DMS 273 treated with DMSO at 0.1 percent for 48 hours (cell line): ENCODE measurements at places on chromosomes 13 and 19.

DNA sequence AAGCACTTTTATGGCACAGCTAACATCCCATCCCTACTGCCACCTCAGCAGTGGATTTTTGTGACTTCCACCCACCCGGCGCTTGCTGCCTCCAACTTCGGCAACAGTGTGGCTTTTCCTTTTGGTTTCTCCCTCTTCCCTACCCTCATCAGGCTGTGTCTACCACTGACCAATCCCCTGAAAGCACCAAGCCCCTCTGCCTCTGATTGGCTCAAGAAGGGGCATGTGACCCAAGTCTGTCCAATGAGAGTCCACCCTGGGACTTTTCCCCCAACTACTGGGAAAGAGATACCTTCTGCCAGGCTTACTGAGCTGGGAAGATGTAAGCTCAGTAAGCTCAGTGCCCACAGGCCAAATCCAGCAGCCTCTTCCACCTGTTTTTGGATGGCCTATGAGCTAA, 5.8 kb downstream of the SMIM7 start:
- DNase-seq, result no peak

DNA sequence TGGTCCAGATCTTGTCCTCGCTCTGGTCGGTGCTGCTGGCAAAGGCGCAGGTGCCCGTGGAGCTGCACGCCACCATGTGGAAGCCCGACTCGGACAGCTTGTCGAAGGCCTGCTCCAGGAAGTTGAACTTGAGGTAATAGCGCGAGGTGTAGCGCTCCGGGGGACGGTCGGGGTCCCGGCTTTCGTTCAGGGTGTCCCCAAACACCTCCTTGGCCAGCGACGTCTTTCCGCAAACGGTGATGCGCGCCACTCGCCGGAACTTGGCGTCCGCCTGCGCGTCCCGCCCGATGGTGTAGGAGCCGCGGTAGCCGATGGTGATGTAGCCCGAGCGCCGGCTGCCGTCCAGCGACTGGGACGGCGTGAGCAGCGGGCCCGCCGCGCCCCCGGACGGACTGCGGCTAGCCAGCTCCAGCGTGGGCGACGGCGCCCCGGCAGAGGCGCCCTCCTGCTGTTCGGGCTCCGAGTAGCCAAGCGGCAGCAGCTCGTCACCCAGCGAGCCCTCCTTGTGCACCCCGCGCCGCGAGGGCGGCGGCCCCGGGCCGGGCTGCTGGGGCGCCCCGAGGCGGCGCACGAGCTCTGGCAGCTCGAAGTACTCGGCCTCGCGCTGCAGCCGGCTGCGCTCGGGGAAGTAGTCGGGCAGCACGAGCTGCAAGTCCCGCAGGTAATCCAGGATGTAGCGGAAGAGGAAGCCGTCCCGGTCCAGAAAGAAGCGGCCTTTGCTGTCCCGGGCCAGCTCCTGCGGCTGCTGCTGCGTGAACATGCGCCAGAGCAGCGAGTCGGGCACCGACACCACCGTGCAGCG, 801 bp downstream of the KCTD12 start:
- DNase-seq, result no peak

- DNase-seq, result no peak
Observed at GRCh38 chr13:28413999-28414398, 80.9 kb downstream of the FLT1 start.

DNA sequence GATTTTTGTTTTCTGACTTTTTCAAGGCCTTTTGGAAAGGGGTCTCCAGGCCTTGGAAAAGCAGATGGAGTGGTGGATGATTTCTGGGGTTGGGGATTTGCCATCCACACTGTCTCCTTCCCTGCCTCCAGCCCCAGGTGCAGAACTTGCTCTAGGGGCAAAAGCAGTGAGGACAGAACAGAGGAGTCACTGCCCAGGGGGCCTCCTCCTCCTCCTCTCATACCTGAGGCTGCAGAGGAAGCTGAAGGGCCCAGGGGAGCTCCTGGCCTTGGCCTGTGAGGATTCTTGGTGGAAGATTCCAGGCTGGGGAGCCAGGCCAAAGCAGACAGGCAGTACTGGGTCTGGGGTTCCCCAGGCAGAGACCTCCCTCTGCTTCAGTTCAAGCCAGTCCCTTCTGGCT, 52.3 kb upstream of the URI1 start:
- no peak for DNase-seq

DNA sequence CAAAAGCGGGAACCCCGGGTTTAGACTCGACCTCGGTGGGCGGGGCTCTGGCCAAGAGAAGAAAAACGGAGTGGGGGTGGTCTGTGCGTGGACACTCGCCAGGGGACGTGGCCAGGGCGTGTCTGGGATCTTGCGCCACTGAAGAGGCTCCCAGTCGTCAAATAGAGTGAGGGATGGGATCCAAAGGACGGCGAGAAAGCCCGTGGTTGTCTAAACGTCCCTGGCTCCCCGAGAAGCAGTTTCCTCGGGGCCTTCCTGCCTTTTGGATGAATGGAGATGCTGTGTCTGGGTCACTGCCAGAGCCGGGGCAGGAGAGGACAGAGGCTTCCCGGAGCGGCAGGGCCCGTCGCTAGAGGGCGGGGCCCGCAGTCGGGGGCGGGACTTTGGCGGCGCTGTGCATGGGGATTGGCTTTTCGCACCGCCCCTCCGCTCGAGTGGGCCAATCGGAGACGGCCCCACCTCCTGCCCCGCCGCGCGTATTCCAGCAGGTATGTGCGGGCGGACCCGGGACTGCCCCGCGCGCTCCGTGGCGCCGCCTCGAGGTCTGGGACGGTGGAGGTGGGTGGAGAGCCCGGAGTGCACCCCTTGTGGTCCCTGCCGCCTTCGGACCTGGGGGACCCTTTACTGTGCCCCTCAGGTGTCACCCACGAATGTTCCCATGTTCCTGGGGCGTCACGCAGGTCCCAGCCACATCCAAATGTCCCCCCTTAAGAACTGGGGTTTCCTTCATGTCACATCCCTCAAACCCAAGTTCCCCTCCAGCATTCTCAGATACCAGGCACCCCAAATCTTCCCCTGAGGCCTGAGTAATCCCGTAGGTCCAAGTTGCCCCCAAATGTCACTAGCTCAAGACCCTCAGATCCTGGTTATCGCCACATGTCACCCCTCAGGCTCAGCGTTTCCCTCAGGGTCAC, 38.3 kb downstream of the ZSWIM4 start:
- DNase-seq, result peak; percentile 82

GRCh38 chr19:50318438-50318837, 10.7 kb downstream of the KCNC3 start:
- no peak for DNase-seq

DNA sequence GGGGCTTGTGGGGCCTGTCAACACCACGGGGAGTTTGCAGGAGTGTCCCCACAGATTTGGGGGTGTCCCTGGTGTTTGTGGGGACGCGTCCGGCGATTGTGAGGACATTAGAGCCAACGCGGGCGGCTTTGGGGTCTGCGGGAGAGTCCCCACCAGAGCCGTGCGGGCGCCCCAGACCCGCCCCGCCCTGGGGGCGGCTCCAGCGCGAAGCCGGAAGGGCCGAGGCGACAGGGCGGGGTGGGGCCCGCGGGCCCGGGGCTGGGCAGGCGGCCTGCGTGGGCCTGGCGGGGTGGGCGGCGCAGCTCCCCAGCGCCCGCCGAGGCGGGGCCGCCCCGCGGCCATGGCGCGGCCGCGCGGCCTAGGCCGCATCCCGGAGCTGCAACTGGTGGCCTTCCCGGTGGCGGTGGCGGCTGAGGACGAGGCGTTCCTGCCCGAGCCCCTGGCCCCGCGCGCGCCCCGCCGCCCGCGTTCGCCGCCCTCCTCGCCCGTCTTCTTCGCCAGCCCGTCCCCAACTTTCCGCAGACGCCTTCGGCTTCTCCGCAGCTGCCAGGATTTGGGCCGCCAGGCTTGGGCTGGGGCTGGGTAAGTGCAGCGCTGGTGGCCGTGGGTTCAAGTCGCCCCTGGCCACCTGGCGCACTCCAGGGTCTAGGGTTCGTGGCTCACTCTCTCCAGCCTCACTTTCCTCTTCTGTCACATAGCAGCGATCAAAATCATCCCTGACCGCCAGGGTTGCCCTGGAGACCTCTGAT, 10.3 kb downstream of the PDE4A start:
- no peak for DNase-seq

- no peak for DNase-seq
Observed at GRCh38 chr19:9705836-9706235, 30.9 kb upstream of the ZNF562 start.

GRCh38 chr19:40933025-40933424, 51.0 kb upstream of the CYP2A7 start:
- DNase-seq, result no peak

DNA sequence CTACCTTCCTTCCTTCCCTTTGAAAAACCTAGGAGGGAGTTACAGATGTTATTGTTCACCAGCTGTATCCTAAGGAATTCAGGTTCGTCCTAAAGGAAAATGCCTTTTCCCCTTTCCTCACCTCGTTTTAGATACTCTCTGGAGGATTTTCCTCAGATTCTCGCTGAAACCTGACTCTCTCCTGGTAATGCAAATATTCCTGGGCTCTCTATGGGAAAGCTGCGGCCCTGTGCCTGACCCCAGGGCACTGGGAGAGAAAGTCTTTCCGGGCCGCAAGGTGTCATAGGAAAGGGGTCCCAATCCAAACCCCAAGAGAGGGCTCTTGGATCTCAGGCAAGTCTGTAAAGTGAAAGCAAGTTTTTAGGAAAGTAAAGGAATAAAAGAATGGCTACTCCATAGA, 13.1 kb upstream of the OR1M1 start:
- no peak for DNase-seq

GRCh38 chr13:94701313-94702180, 10.8 kb downstream of the SOX21 start:
- no peak for DNase-seq

- no peak for DNase-seq
Observed at GRCh38 chr13:19155321-19155861, 26.2 kb downstream of the TUBA3C start.

DNA sequence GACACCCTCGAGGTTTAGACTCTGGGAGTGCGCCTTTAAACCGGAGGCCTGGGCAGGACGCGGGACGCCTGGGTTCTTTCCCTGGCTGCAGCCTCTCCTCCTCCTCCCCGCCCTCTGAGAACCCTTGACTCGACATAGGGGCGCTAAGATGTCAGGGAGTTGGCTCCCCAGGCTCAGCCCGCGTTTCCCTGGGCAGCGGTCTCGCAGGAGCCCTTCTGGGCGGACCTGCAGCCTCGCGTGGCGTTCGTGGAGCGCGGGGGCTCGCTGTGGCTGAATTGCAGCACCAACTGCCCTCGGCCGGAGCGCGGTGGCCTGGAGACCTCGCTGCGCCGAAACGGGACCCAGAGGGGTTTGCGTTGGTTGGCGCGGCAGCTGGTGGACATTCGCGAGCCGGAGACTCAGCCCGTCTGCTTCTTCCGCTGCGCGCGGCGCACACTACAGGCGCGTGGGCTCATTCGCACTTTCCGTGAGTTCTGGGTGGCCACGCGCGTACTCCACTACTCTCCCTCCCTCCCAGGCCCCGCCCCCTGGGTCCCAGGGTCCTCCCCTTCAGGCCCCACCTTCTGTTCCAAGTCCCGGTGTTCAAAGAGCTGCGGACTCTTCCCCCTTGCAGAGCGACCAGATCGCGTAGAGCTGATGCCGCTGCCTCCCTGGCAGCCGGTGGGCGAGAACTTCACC, 1.3 kb downstream of the ICAM5 start:
- DNase-seq, result peak; percentile 29

GRCh38 chr19:13430790-13431582, 75.3 kb downstream of the CACNA1A start:
- no peak for DNase-seq

- no peak for DNase-seq
Observed at GRCh38 chr19:20151617-20152145, 15.3 kb upstream of the ZNF486 start.

DNA sequence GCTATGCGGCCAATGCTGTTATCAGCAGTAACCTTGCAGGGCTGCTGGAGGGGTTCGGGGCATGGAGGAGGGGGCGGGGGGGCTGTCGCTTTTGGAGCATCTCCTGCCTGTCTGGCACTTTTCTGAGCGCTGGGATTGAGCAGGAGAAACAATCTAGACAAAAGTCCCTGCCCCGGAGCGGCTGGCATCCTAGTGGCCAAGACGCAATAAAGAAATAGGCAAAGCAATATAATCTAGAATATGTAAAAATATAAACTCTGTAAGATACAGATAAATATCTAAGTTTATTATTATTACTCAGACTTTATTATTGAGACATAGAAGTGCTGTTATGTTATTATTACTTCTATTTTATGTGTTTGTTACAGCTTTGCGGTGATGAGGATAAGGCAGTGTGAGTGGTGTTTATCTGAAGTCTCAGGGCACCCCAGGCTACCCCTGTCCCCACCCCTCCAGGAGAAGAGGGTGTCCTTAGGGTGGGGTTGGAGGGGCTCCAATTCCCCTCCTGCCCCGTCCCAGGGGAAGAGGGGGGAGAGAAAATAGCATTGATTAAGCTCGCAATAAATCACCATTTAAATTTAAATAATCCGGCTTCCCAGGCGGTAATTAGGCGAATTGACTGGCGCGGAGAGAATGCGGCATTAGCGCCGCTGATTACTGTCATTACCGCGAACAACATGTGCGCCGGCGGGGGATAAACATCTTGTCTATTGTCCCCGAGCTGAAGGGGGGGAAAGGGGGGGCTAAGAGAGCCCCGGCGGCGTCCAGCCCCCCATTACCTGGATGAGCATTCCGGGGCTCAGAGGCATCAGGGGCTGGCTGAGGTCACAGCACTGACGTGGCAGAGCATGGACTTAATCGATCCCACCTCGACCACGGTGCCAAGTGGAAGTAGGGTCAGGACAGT, 3.2 kb downstream of the NPAS1 start:
- DNase-seq, result no peak

- DNase-seq, result no peak
Observed at GRCh38 chr19:1014161-1015060, 6.5 kb downstream of the TMEM259 start.
